ENCODE measurements at places on chromosomes 7 and 10. TPM values are rescaled to one million over a fixed set of nuclear protein-coding genes. Genes with fewer than 3 reads are reported as not detected.

GRCh38 chr10:22959292-22959691, 31.4 kb downstream of the ARMC3 start:
- no peak for DNase-seq
- no peaks in the 10 kb centered on the region for H3K36me3 ChIP-seq

The ZPBP gene
- total RNA-seq, result not detected

The HIP1 gene
- 22.1 TPM for total RNA-seq

- H3K27ac ChIP-seq, result no peak overlapping the region
- no peak overlapping the region for H3K4me3 ChIP-seq
- H3K27me3 ChIP-seq, result no peaks in the 10 kb centered on the region
- DNase-seq, result no peak
These were observed 131.9 kb downstream of the TMEM26 start for GRCh38 chr10:61321041-61321857.

The RET gene
- 5.9 TPM for total RNA-seq

DNA sequence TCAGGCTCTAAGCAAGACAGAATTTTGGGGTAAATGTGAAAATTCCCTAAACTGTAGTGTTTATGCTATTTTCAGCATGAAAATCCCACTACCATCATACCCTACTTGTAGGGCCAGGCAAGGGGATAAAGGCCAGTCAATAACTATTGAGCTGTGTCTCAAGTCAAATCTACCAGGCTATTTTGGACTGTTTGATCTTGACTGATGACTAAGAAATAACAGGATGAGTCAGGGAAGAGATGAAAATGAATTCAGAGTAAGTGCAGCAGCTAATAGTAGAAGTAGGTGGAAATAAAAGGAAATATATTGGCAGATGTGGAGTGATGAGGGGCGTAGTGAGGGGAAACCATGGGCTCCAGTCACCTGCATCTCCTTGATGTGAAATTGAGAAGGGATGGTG, 225.8 kb upstream of the PHYHIPL start:
- no peaks in the 10 kb centered on the region for H3K27me3 ChIP-seq
- H3K4me3 ChIP-seq, result no peak overlapping the region
- no peak overlapping the region for H3K27ac ChIP-seq
- peaks cover 3% of the 10 kb centered on the region for H3K4me1 ChIP-seq

The PDZD7 gene
- 6.1 TPM for total RNA-seq

The LEP gene
- not detected for total RNA-seq

GRCh38 chr10:19833170-19833824, 17.1 kb downstream of the PLXDC2 start:
- H3K4me3 ChIP-seq, result no peak overlapping the region
- H3K4me1 ChIP-seq, result no peaks in the 10 kb centered on the region
- H3K27me3 ChIP-seq, result no peaks in the 10 kb centered on the region
- H3K36me3 ChIP-seq, result no peaks in the 10 kb centered on the region
- H3K27ac ChIP-seq, result no peak overlapping the region

The P4HA1 gene
- total RNA-seq, result 49.7 TPM

The CLRN3 gene
- 0.39 TPM for total RNA-seq

DNA sequence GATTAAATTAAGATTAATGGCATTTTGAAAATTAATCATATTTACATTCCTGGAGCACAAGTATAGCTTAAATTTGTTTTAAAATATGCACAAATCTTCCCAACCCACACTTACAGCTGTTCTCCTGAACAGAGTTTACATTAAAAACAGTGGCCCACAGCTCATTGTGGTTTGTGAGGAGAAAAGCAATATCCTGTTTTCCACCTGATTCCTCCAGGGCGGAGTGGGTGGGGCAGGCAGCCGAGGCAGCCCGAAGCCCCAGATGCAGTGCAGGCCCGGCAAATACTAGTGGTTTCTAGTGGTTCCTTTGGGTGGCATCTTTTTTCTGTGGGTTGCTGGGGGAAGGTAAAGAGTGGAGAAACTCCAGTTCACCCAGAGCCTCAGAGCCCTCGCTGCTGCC, 280.8 kb downstream of the ARHGAP12 start:
- no peaks in the 10 kb centered on the region for H3K27me3 ChIP-seq
- H3K36me3 ChIP-seq, result no peaks in the 10 kb centered on the region
- no peak overlapping the region for H3K4me3 ChIP-seq
- DNase-seq, result no peak
- H3K4me1 ChIP-seq, result peaks cover 28% of the 10 kb centered on the region
- no peak overlapping the region for H3K27ac ChIP-seq

The TM9SF3 gene
- total RNA-seq, result 79.3 TPM

- DNase-seq, result no peak
- no peaks in the 10 kb centered on the region for H3K36me3 ChIP-seq
- H3K4me3 ChIP-seq, result no peak overlapping the region
- H3K27ac ChIP-seq, result no peak overlapping the region
These were observed 3.3 kb downstream of the WIPF3 start for GRCh38 chr7:29809533-29810155.

The AKR1C4 gene
- not detected for total RNA-seq

DNA sequence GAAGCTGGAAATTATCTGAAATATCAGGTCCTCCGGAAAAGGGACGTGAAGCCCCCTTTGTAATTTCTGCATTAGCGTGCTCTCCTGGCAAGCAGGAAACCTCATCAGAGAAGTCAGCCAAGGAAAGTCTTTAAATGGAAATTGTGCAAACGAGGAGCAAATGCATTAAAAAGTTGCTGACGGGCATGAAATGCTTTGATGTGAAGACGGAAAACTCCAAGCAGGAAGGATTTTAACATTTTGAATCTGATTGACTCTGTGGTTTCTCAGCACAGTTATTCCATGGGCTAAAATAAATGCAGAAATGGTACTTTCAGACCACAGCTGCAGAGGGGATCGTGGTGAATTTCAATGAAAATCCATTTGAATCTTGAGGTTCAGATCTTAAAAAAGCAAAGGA, 167.8 kb downstream of the AHR start:
- no peak overlapping the region for H3K4me3 ChIP-seq
- DNase-seq, result no peak
- peaks cover 5% of the 10 kb centered on the region for H3K4me1 ChIP-seq

- peaks cover 41% of the 10 kb centered on the region for H3K4me1 ChIP-seq
- peak; percentile 94 for DNase-seq
- peak within 1 kb of the TSS; percentile 83 for H3K4me3 ChIP-seq
- H3K27me3 ChIP-seq, result no peaks in the 10 kb centered on the region
- H3K27ac ChIP-seq, result peak within 1 kb of the TSS; percentile 61
These were observed at the start of gene DHTKD1 for GRCh38 chr10:12068449-12069269. DHTKD1 (plus strand) TSS chr10:12068954; CDS start chr10:12069034, 80 bp downstream.

- H3K36me3 ChIP-seq, result no peaks in the 10 kb centered on the region
- no peak overlapping the region for H3K4me3 ChIP-seq
- H3K27me3 ChIP-seq, result peaks cover 5% of the 10 kb centered on the region
- H3K4me1 ChIP-seq, result no peaks in the 10 kb centered on the region
- no peak for DNase-seq
- H3K27ac ChIP-seq, result no peak overlapping the region
These were observed 104.0 kb downstream of the GRM3 start for GRCh38 chr7:86747698-86748097.

GRCh38 chr10:5975641-5976473, 1.5 kb downstream of the IL15RA start:
- peak overlapping the region; percentile 66 for H3K4me3 ChIP-seq
- H3K4me1 ChIP-seq, result peaks cover 6% of the 10 kb centered on the region
- H3K27ac ChIP-seq, result peak overlapping the region; percentile 85
- no peaks in the 10 kb centered on the region for H3K36me3 ChIP-seq

DNA sequence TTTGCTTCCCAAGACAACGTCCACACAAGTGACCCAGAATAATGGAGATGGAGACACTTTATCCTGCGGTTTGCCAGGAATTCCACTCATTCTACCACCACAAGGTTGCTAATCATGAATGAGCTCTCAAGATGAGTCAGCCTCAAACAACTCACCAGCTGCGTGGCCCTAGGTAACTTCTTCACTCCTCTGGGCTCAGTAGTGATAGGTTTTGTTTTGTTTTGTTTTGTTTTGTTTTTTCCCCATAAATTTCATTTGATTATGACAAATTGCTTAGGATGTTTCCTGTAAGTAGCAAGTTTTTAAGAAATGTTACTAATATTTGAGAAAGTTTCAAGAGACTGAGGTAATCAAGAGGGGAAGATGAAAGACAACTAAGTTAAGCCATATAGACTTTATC, 286.8 kb downstream of the PARD3 start:
- peak overlapping the region; percentile 49 for H3K27ac ChIP-seq
- H3K27me3 ChIP-seq, result no peaks in the 10 kb centered on the region
- peak overlapping the region; percentile 25 for H3K4me3 ChIP-seq
- H3K36me3 ChIP-seq, result no peaks in the 10 kb centered on the region

- H3K27ac ChIP-seq, result no peak overlapping the region
- no peaks in the 10 kb centered on the region for H3K36me3 ChIP-seq
- H3K4me1 ChIP-seq, result no peaks in the 10 kb centered on the region
- no peak for DNase-seq
These were observed 26.0 kb downstream of the CCDC71L start for GRCh38 chr7:106634958-106635357.

DNA sequence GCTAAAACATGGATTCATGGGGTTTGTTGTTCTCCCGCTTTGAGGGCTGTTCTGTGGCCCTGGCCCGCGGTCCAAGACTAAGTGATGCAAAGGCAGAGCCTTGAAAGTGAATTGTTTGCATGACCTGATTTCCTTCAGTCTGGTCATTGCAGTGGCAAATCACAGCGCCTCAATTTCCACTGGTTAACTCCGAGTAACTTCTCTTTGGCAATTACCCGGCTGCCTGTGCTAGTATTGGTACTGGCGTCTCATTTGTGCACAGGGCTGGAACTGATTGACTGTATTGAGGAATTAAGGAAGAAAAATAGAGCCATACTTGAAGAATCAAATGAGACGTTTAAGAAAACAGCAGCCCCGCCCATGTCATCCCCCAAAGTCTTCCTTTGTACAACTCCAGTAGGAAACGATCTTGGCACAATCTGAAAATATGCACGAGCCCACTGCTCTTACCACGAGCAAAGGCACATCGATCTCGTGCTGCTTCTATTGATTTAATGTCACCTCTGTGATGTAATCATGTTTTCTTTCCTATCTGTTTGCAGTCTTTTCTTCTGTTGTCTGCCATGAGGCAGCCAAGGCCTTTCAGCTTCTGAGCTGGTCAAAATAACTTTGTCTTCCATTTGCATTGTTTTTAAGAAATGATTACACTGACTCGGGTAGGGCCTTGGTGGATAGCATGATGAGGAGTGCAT, 60.6 kb upstream of the SHH start:
- H3K36me3 ChIP-seq, result no peaks in the 10 kb centered on the region
- no peak overlapping the region for H3K4me3 ChIP-seq
- no peak overlapping the region for H3K27ac ChIP-seq

The TEX36 gene
- total RNA-seq, result 0.25 TPM

- no peaks in the 10 kb centered on the region for H3K27me3 ChIP-seq
- no peaks in the 10 kb centered on the region for H3K36me3 ChIP-seq
- no peak overlapping the region for H3K27ac ChIP-seq
- no peak for DNase-seq
These were observed 31.9 kb downstream of the SLC26A4 start for GRCh38 chr7:107692501-107692900.

DNA sequence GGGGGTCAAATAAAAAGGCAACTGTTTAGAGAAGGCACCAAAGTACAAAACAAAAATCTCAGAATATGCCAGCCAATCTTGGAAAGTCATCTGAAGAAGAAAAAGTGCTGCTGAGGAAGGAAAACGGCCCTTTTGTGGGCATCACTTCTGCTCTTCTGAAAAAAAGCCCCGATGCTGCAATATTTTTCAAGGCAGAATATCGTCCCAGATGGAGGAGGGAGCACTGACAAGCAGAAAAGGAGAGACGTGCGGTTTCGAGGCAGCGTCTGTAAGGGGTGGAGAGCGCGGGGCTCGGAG, 959 bp upstream of the ATRNL1 start:
- no peak overlapping the region for H3K27ac ChIP-seq
- H3K27me3 ChIP-seq, result no peaks in the 10 kb centered on the region
- H3K36me3 ChIP-seq, result no peaks in the 10 kb centered on the region
- no peak overlapping the region for H3K4me3 ChIP-seq
- no peak for DNase-seq

DNA sequence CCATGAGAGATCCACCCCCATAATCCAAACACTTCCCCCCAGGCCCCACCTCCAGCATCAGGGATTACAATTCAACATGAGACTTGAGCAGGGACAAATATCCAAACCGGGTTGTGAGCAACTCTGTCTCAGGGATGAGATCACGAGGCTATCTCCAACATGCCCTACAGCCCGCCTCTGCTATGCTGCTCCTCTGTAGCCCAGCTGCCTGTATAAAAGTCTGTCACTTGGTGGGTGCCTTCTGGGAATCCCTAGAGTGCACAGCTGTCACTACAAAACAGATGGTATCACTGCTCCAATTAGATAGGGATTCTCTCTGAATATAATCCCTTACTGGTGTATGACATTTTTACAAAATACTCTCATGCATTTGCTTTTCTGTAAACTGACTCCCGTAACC, 114.9 kb upstream of the NANOS1 start:
- no peak overlapping the region for H3K4me3 ChIP-seq
- H3K27me3 ChIP-seq, result no peaks in the 10 kb centered on the region
- DNase-seq, result no peak
- H3K36me3 ChIP-seq, result no peaks in the 10 kb centered on the region
- peaks cover 38% of the 10 kb centered on the region for H3K4me1 ChIP-seq

The C7orf57 gene
- 0.15 TPM for total RNA-seq

DNA sequence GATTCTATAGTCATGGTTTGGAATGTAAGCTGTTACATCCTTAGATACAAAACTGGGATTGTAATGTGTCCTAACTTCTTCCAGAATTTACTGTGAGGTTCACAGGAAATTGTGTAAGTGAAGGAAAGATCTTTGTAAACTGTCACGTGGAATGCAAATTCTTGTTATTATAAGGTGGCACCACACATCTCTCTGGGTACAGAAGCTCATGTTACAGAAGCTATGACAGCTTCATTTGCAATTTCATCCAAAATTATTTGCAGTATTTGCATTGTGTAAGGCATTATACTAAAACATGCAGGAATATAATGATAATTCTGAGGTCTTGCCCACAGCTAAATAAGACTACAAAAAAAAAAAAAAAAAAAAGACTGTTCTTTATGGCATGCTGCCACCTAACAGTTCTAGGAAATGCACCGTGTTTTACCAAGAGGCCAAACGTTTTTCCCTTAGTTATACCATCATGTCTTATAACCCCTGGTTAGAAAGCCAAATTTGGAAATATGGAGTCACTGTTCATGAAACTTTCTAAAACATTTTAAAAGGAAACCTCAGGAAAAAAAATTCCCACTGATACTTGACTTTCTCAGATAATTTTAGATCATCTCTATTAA, 17.6 kb downstream of the MINDY3 start:
- no peaks in the 10 kb centered on the region for H3K27me3 ChIP-seq
- no peaks in the 10 kb centered on the region for H3K4me1 ChIP-seq
- DNase-seq, result no peak
